Suprapubic skin (tissue), 4 donors: ENCODE measurements at places on chromosomes 7 and 10. TPM values are rescaled to one million over a fixed set of nuclear protein-coding genes. Genes with fewer than 3 reads are reported as not detected.

DNA sequence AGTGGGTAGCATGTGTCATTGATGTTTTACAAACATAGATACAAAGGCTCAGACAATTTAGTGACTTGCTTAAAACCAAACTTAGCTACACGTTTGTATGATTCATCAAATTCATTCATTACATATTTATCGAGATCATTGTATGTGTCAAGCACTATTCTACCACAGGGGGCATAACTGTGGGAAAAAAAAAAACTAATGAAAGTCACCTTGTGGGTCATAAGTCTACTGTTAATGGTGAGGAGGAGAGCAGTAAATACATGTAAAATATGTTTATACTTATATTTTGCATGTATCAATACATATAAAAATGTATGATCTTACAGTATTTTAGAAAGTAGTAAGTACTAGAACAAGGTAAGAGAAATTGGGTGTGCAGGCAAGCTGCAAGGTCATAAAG lies 933.8 kb downstream of the IPMK start:
- no peaks in the 10 kb centered on the region for H3K4me1 ChIP-seq
- H3K36me3 ChIP-seq = no peaks in the 10 kb centered on the region
- H3K27ac ChIP-seq = no peak overlapping the region
- DNase-seq = no peak

EXOC4 gene
- total RNA-seq = 187 TPM

GRCh38 chr7:82455295-82455694 lies 11.7 kb upstream of the CACNA2D1 start:
- H3K27me3 ChIP-seq = no peaks in the 10 kb centered on the region
- H3K4me3 ChIP-seq = no peak overlapping the region
- H3K4me1 ChIP-seq = no peaks in the 10 kb centered on the region
- no peak overlapping the region for H3K27ac ChIP-seq
- no peaks in the 10 kb centered on the region for H3K36me3 ChIP-seq
- DNase-seq = no peak

PNLIPRP2 gene
- not detected for total RNA-seq

DNA sequence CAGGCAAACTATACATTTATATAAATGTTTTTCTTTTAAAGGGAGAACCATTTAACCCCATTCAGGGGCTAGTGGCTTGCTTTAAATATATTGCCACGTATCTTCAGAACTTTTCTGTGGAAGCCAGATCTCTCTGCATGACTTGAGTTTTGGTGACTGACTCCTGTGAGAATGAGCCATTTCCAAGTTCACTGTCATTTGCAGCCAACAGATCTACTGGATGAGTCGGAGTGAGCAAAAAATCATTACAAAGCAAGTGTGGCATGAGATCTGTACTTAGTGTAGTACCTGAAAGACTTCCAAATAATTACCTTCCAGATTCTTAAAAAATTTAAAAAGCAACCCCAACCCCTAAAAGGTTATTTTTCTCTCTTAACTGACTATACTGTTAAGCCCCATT lies 45.6 kb downstream of the PDSS1 start:
- H3K27me3 ChIP-seq = no peaks in the 10 kb centered on the region
- no peak for DNase-seq
- H3K4me1 ChIP-seq = no peaks in the 10 kb centered on the region

- peak overlapping the region; percentile 73 for H3K4me3 ChIP-seq
- peaks cover 22% of the 10 kb centered on the region for H3K4me1 ChIP-seq
- H3K36me3 ChIP-seq = no peaks in the 10 kb centered on the region
- H3K27me3 ChIP-seq = no peaks in the 10 kb centered on the region
- no peak for DNase-seq
Measured at GRCh38 chr7:90210981-90211380, 559 bp upstream of the STEAP2 start.

FAM221A gene
- total RNA-seq = 9.4 TPM

OIT3 gene
- not detected for total RNA-seq

DNA sequence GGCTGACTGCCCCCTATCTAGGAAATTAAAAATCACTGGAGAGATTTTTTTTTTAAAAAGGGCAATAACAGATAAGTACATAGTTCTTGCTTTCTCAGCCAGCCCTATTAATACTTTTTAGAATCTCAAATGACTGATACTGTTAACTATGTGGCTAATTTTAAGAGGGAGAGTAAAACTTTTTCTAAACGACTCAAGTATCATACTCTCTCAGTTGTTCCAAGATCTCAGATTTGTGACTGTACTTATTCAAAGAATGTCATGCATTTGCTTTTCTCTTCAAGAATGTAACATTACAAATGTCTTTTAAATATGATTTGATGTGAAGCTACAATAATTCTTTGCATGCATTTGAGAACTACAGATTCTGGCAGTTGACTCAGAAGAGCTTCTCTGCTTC lies 55.4 kb upstream of the RAB11FIP2 start:
- H3K27me3 ChIP-seq = no peaks in the 10 kb centered on the region
- no peak overlapping the region for H3K27ac ChIP-seq
- no peak overlapping the region for H3K4me3 ChIP-seq
- no peaks in the 10 kb centered on the region for H3K36me3 ChIP-seq

ADCYAP1R1 gene
- 0.64 TPM for total RNA-seq

SLC26A5 gene
- 0.55 TPM for total RNA-seq

GRCh38 chr10:30701451-30702173 lies 72.1 kb upstream of the LYZL2 start:
- no peaks in the 10 kb centered on the region for H3K27me3 ChIP-seq
- H3K4me3 ChIP-seq = no peak overlapping the region
- H3K27ac ChIP-seq = no peak overlapping the region
- no peaks in the 10 kb centered on the region for H3K36me3 ChIP-seq
- DNase-seq = no peak

ARHGEF5 gene
- total RNA-seq = 62.3 TPM

INTS15 gene
- total RNA-seq = 44.8 TPM

IFIT3 gene
- 1.5 TPM for total RNA-seq

- H3K27me3 ChIP-seq = peaks cover 66% of the 10 kb centered on the region
- DNase-seq = no peak
- H3K36me3 ChIP-seq = no peaks in the 10 kb centered on the region
- peaks cover 22% of the 10 kb centered on the region for H3K4me1 ChIP-seq
Measured at GRCh38 chr7:124033095-124033806, 384 bp upstream of the TMEM229A start.

GRCh38 chr7:105800849-105801534 lies 75.4 kb downstream of the ATXN7L1 start:
- H3K27me3 ChIP-seq = no peaks in the 10 kb centered on the region
- H3K4me1 ChIP-seq = peaks cover 12% of the 10 kb centered on the region
- no peak overlapping the region for H3K4me3 ChIP-seq
- no peaks in the 10 kb centered on the region for H3K36me3 ChIP-seq

DNA sequence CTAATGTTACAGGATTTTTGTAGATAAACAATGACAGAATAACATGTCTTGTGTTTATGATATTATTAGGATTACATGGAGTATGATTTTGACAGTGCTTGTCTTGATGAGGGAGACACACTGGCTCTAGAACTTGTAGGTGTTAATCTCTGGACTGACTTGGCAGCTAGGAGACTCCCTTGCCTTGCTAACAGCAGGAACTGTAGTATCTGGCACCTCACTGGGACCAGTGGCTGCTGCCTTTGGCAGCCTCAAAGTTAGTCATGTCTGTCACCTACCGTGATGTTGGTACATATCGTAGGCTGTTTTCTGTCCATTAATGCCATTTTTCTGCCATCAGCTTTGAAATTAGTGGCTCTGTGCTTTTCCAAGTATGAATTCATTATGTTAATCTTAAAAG lies 261.5 kb downstream of the CDK14 start:
- no peak overlapping the region for H3K4me3 ChIP-seq
- no peaks in the 10 kb centered on the region for H3K4me1 ChIP-seq
- no peak overlapping the region for H3K27ac ChIP-seq
- H3K36me3 ChIP-seq = no peaks in the 10 kb centered on the region
- no peaks in the 10 kb centered on the region for H3K27me3 ChIP-seq

GRCh38 chr7:26633557-26633956 lies 230.8 kb downstream of the SKAP2 start:
- H3K4me1 ChIP-seq = no peaks in the 10 kb centered on the region
- no peaks in the 10 kb centered on the region for H3K36me3 ChIP-seq
- no peak for DNase-seq
- H3K27ac ChIP-seq = no peak overlapping the region

SLC13A4 gene
- total RNA-seq = 0.15 TPM

DNA sequence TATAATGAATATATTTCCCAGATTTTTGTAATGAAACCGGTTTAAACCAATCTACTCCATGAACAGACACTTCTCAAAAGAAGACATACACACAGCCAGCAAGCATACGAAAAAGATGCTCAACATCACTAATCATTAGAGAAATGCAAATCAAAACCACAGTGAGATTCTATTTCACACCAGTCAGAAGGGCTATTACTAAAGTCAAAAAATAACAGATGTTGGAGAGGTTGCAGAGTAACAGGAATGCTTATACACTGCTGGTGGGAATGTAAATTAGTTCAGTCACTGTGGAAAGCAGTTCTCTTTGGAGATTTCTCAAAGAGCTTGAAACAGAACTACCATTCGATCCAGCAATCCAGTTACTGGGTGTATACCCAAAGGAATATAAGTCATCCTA lies 240.7 kb downstream of the TSPAN12 start:
- H3K4me1 ChIP-seq = no peaks in the 10 kb centered on the region
- H3K27me3 ChIP-seq = no peaks in the 10 kb centered on the region
- H3K27ac ChIP-seq = no peak overlapping the region
- H3K4me3 ChIP-seq = no peak overlapping the region

NME8 gene
- not detected for total RNA-seq

TMEM140 gene
- 5.2 TPM for total RNA-seq

LIPN gene
- total RNA-seq = 25.8 TPM

DNA sequence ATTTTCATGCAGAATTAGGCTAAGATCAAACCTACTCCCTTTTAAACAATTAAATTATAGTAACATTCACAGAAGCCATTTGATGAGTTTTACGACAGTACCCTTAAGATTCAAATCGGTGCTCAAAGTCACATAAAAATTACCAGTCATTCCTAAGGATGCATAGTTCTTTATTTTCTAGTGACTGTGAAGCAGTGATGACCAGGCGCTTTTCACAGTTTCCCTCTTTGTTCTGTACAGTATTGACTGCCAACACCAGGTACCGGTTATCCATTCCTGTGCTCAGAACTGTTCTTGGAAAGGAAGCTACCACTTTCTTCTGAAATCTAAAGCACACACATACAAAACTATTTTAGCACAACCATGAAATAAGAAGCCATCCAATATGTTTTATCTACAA lies 1.9 kb downstream of the DNA2 start:
- H3K36me3 ChIP-seq = peaks cover 4% of the 10 kb centered on the region
- DNase-seq = no peak
- no peak overlapping the region for H3K27ac ChIP-seq
- no peak overlapping the region for H3K4me3 ChIP-seq
- H3K4me1 ChIP-seq = peaks cover 13% of the 10 kb centered on the region

LRIT1 gene
- not detected for total RNA-seq

DNA sequence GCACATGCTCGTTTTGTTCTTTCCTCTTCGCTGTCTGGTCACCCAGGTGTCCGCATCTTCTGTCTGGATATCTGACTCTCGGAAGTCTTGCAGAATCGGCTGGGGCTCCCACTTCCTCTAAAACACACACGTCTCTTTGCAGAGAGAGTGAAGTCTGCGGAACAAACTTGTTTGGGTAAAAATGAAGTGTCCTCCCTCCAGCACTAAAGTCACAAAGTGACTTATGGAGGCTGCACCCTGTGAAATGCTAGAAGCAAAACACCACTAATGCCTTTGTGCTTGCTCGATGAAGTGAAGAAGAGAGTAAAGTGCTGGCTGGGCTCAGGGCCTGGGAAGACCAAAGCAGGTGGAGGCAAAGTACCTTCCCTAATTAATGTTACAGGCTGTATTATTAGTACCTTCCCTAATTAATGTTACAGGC lies 71.4 kb downstream of the FGFR2 start:
- DNase-seq = no peak
- H3K4me1 ChIP-seq = peaks cover 51% of the 10 kb centered on the region
- no peak overlapping the region for H3K4me3 ChIP-seq
- no peaks in the 10 kb centered on the region for H3K36me3 ChIP-seq

AQP1 gene
- 92.1 TPM for total RNA-seq

- no peaks in the 10 kb centered on the region for H3K27me3 ChIP-seq
- no peaks in the 10 kb centered on the region for H3K36me3 ChIP-seq
- H3K4me3 ChIP-seq = no peak overlapping the region
- DNase-seq = no peak
- H3K27ac ChIP-seq = no peak overlapping the region
Measured at GRCh38 chr7:20653636-20654035, 38.2 kb downstream of the ABCB5 start.

DNA sequence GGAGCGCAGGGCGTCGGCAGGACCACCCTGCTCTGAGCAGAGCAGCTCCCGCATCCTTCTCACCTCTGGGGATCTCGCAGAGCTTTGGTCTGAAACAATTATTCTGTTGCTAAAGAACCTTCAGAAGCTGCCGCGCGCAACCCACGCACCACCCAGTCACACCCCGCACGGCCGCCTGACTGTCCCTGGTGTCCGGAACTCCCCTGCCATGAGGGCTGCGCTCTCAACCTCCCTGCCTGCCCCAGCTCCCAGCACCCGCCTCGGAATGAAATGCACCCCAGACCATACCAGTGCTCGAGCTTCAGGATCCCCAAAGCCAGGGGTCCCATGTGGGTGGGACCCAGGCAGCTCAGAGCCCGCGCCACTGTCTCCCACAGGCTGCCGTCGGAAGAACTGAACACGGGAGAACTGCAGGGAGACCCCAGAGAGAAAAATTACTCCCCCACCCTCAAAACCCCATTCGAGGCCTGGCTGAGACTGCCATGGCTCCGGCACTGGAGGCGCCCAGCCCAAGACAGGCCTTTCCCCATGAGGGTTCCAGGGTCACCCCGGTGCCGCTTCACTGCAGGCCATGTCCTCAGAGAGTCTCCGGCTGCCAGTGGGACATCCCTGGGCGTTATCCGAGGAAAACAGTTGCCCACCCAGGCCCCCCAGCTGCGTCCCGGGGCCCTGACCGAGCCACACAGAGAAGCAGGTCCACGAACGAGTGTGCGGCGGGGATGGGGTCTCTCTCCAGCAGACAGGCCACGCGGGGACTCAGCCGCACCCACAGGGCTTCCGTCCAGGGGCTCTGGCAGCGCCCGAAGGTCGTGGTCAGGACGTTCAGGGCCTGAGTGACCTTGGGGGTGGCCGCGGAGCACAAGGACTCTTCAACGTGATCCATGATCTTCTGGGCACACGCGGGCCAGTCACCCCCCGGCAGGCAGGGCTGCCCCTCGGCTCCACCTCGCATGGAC lies 12.1 kb downstream of the BRAT1 start:
- DNase-seq = peak; percentile 68
- no peaks in the 10 kb centered on the region for H3K4me1 ChIP-seq
- H3K36me3 ChIP-seq = peaks cover 92% of the 10 kb centered on the region

- H3K27me3 ChIP-seq = no peaks in the 10 kb centered on the region
- no peak overlapping the region for H3K4me3 ChIP-seq
- peaks cover 38% of the 10 kb centered on the region for H3K4me1 ChIP-seq
- peak overlapping the region; percentile 72 for H3K27ac ChIP-seq
- H3K36me3 ChIP-seq = no peaks in the 10 kb centered on the region
Measured at GRCh38 chr10:14751014-14751896, 23.4 kb downstream of the FAM107B start.

- H3K27me3 ChIP-seq = no peaks in the 10 kb centered on the region
- no peak overlapping the region for H3K4me3 ChIP-seq
- H3K36me3 ChIP-seq = no peaks in the 10 kb centered on the region
- H3K4me1 ChIP-seq = peaks cover 15% of the 10 kb centered on the region
- H3K27ac ChIP-seq = no peak overlapping the region
- no peak for DNase-seq
Measured at GRCh38 chr10:49144058-49144720, 10.4 kb upstream of the FAM170B start.
